Retina (tissue), 1 donor: ENCODE measurements at places on chromosomes 7 and 10.

DNA sequence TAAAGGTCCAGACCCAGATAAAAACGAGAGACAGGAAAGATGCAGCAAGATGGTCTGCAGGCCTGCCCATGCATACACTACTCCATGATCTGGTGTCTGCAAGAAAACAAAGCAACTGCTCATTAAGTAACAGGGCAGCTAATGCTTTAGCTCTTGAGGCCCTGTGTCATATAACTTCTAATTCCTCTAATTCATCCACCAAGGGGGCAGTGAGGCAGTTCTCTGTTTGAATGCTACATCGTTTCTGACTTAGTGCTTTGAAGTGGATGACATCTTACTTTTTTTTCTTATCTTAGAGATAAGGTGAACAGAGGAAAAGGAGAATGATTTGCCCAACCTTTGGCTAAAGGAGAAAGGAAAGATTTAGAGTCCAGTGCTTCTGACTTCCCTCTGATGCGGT is 619.7 kb downstream of the AUTS2 start:
- DNase-seq = no peak

GRCh38 chr10:123149568-123150270 is 1.8 kb downstream of the HMX2 start:
- DNase-seq = peak; percentile 80

- no peak for DNase-seq
Observed at GRCh38 chr10:15296701-15297100, 74.4 kb downstream of the FAM171A1 start.

GRCh38 chr7:85021101-85021704 is 165.7 kb downstream of the SEMA3D start:
- DNase-seq = no peak

DNA sequence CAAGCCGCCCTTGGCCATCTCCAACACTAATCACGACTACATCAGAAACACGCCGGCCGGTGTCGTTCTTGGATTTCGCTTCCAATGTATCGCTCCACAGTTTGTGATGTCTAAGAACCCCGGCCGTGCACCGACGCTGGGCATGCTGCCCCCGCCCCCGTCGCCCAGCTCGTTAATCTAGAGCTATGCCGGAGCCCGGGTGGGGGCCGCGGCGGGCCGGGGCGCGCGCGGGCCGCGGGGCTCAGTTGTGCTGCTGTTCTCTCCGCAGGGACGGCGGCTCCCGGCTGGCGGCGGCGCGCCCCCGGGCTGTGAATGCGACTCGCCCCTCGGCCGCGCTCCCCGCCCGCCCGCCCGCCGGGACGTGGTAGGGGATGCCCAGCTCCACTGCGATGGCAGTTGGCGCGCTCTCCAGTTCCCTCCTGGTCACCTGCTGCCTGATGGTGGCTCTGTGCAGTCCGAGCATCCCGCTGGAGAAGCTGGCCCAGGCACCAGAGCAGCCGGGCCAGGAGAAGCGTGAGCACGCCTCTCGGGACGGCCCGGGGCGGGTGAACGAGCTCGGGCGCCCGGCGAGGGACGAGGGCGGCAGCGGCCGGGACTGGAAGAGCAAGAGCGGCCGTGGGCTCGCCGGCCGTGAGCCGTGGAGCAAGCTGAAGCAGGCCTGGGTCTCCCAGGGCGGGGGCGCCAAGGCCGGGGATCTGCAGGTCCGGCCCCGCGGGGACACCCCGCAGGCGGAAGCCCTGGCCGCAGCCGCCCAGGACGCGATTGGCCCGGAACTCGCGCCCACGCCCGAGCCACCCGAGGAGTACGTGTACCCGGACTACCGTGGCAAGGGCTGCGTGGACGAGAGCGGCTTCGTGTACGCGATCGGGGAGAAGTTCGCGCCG is 1.9 kb downstream of the VWC2 start:
- peak; percentile 88 for DNase-seq

DNA sequence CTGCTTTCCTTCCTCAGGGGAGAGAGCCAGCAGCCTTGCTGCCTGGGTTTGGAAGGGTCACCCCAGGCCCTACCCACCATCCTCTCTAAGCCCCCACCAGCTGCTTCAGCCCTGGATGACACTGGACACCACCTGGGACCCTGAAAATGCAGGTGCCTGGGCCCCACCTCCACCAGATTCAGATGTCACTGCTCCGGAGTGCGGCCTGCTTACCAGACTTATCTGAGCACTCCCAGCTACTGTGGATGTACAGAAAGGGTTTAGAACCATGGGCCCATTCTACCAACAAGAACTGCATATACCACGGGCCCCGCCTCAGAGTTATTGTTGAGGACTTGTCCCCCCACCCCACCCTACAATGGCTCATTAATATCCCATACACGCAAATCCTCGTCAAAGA is 172.3 kb downstream of the PTPRN2 start:
- DNase-seq = no peak

- DNase-seq = no peak
Observed at GRCh38 chr10:101354328-101355071, 535 bp downstream of the BTRC start.

GRCh38 chr10:101777619-101778145 is 1.8 kb upstream of the FGF8 start:
- DNase-seq = peak; percentile 33

DNA sequence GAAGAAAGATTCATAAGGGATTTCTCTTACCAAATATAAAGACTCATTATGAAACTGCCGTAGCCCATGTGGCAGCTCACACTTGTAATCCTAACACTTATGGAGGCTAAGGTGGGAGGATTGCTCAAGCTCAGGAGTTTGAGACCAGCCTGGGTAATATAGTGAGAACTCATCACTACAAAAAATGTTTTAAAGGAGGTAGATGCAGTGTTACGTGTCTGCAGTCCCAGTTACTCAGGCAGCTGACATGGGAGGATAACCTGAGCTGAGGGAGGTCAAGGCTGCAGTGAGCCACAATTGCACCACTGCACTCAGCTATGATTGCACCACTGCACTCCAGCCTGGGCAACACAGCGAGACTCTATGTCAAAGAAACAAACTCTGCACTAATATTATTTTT is 18.1 kb upstream of the DNA2 start:
- no peak for DNase-seq

GRCh38 chr7:41916450-41916927 is 213.6 kb upstream of the INHBA start:
- no peak for DNase-seq

- peak; percentile 89 for DNase-seq
Observed at GRCh38 chr7:127392182-127392565, 334 bp downstream of the ZNF800 start.

DNA sequence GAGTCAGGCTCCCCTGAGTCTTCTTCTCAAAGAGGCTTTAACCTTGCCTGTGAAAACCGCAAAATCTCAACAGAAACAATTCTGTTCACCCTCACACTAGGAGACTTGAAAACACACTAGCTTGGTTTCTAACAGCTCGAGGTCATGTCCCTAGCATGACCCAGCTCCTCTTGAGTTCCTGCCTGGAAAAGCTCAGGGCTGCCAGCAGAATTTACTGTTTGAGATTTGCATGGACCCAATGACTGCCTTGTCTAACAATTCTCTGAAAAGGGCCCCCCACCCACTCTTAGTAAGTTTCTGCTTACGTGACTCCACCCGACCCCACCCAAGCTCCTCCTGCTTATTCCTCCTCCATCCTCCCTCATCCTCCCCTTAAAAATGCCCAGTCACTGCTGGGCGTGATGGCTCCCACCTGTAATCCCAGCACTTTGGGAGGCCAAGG is 85.1 kb upstream of the KMT2C start:
- no peak for DNase-seq

- DNase-seq = no peak
Observed at GRCh38 chr10:101189461-101190401, 39.5 kb downstream of the LBX1 start.

- no peak for DNase-seq
Observed at GRCh38 chr10:103751667-103752290, 103.6 kb downstream of the SH3PXD2A start.

GRCh38 chr10:131000743-131001142 is 310.8 kb downstream of the TCERG1L start:
- no peak for DNase-seq

- DNase-seq = no peak
Observed at GRCh38 chr10:130727766-130728490, 583.6 kb downstream of the TCERG1L start.

DNA sequence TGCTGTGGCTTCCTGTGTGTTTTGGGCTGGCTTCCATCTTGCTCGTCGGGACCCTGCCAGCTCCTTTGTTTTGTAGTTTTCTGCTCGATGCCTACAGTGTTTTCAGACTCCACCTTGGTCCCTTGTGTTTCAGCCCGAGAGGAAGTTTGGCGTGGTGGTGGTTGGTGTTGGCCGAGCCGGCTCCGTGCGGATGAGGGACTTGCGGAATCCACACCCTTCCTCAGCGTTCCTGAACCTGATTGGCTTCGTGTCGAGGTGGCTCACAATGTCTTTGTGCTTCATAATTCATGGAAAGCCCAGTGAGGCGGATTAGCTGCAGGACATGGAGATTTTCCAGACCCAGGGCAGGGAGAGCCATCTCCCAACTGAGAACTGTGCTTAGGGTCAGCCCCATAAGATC is 29.3 kb downstream of the BLVRA start:
- DNase-seq = no peak

- no peak for DNase-seq
Observed at GRCh38 chr7:150648353-150649079, 16.3 kb upstream of the GIMAP6 start.

- DNase-seq = no peak
Observed at GRCh38 chr7:100875356-100875751, 451 bp downstream of the SRRT start.

GRCh38 chr10:4127518-4128315 is 342.7 kb upstream of the KLF6 start:
- DNase-seq = no peak
